ENCODE measurements at places on chromosomes 2 and 18. TPM values are rescaled to one million over a fixed set of nuclear protein-coding genes. Genes with fewer than 3 reads are reported as not detected.

Gene IL36RN
- total RNA-seq, result not detected

Gene DSG1
- total RNA-seq, result not detected

Gene RAD51AP2
- 0.30 TPM for total RNA-seq

Gene SLC4A3
- total RNA-seq, result 8.7 TPM

GRCh38 chr2:4576075-4576474 lies 872.7 kb downstream of the DCDC2C start:
- no peak for DNase-seq

DNA sequence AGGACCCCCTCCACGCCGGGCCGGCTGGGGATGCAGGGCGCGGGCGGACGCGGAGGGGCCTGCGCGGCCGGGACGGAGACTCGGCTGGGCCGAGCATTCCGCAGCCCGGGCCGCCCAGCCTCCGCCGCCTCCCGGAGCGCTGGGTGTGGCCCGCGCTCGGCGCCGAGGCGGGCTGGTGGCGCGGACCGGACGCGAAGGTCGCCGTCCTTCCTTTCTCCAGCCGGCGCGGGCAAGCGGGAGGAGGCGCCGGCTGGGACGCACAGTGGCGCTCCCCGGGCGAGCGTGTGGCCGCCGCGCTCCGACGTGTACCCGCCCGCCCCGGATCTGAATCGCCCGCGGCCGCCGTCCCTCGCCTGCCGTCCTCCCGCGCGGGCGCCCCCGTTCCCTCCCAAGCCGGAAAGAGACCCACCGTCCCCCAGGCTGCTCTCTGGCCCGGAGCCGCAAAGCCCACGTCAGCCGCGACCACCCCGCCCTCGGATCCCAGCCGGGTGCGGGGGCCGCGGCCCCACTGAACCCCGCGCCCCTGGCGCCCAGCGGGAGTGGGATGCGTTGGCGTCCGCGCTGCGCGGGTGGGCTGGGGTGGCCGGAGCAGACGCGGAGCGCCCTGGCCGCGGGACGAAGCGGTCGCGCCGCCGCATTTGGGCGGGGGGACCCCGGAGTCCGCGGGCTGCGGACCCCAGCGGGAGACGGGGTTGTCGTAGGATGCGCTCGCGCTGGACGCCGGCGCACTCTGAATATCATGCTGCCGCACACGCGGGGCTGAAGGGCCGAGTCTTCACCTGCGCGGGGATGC lies 634 bp downstream of the SPATS2L start:
- DNase-seq, result peak; percentile 38

DNA sequence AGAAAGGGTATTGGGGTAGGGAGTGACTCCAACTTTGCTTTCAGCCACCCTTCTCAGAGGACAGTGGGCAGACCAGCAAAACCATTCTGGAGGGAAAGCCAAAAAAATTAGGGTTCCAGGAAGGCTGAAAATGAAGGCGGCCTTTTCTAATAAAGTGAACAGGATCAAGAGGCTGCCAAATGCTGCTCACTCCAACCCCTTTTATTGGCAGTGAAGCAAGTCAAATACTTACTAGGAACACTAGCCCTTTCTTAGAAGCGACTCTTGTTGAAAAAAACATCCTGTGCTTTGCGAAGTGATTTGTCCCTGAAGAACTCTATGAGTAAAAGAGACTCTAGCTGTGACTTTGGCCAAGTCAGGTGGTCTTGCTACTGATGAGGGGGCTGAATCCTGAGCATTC lies 83.6 kb upstream of the CYP1B1 start:
- no peak for DNase-seq

- no peak for DNase-seq
Measured at GRCh38 chr2:101337877-101338276, 29.4 kb upstream of the RNF149 start.

DNA sequence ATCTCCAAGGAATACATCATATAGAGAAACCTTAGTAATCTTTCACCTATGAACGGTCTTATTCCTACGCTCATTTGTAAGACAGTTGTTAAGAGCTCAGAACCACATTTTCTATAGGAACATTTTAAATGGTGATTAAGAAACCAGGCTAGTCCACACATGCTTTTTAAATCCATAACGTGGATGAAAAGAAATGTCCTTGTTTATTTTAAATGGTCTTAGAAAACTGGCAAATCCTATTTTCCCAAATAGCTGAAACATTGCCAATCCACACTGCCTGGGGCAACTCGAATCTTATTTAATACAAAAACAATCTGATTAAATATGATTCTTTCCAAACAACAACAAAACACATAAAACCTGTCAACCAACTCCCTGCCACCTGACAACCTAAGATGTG lies 23.7 kb downstream of the METTL8 start:
- no peak for DNase-seq

GRCh38 chr18:57635003-57635822 lies 13.6 kb upstream of the NARS1 start:
- no peak for DNase-seq

DNA sequence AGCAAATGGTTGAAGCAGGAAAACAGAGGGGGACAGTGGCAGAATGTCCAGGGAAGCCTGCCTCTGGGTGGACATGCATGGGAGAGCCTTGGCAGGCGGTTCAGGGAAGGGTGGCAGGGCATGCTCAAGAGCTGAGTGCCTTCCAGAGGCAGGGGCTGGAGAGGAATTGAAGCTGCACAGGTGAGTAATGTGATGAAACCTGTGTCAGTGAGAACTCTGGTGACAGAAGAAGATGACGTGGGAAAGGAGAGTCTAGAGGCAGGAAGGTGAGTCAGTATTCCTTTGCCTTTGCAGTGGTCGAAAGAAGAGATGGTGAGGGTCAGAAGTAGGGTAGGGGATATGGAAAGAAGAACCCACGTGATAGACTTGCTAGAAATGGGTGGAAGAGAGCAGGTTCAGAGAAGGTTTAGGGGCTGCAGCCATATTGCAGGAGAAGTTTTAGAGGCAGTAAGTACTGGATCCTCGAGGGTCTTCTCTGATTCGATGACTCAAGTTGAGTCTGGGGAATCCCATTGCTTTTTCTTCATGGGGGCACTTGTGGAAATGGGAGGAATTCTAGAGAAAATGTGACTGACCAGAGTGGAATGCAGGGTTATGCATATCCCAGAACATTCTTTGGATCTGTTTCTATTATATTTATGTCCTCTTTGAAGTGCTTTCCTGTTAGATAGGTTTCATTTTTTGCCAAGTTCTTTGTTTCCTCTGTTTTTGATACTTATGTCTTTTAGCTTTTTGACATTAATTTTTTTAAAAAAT lies 37.4 kb downstream of the TMEM87B start:
- DNase-seq, result no peak

- no peak for DNase-seq
Measured at GRCh38 chr2:119463136-119463535, 31.5 kb downstream of the TMEM37 start.

DNA sequence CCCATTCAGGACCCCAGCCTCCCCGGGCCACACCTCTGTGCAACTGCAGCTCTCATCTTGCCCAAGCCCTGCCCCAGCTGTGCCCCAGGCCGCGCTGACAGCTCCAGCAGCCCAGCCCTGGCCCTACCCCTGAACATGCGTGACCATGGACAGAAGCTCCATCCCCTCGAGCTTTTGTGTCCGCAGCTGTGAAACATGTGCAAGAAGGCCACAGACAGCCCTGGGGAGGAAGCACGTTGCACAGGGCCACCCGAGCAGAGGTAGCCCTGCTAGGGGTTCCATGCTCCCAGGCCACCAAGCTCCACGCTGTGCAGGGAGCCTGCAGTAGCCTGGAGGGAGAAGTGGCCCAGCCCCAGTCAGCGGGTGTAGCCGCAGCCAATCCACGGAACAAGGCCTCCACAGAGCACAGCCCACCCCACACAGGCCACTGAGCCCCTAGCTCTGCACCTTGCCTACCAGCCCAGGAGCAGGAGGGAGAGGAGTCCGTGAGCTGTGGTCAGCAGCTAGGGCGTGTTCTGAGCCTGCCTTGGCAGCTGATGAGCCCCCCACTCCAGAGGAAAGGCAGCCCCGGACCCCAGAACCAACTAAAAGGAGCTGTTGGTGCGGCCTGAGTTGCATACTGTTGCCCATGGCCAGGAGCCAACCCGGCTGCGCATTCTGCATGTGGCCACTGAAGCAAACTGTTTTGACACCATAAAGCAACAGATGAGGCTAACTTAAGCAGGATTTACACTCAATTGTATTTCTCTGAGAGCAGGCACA lies 184.0 kb downstream of the SEPTIN10 start:
- DNase-seq, result no peak

DNA sequence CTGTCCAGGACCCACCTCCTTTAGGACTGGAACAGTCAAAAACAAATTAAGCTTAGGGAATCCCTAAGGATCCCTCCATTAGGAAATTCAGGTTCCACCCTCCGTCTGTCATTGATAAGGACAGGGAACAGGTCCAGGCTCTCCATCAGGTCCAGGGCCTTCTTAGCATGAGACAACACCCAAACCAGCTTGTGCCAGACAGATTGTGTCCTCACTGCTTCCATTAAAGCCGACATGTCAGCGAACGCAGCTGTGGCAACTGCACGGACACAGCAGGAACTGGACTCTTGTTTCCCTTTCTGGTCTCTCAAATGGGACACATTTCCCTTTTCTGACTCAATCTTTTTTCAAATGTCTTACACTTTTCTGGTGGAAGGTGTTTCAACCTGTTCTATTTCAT lies 81.4 kb downstream of the BCL11A start:
- DNase-seq, result no peak

GRCh38 chr18:39491408-39491807 lies 1925.8 kb upstream of the CELF4 start:
- DNase-seq, result no peak

GRCh38 chr2:175180701-175181103 lies 808 bp downstream of the ATP5MC3 start:
- peak; percentile 24 for DNase-seq

- DNase-seq, result no peak
Measured at GRCh38 chr2:68512966-68513365, 45.6 kb downstream of the APLF start.

DNA sequence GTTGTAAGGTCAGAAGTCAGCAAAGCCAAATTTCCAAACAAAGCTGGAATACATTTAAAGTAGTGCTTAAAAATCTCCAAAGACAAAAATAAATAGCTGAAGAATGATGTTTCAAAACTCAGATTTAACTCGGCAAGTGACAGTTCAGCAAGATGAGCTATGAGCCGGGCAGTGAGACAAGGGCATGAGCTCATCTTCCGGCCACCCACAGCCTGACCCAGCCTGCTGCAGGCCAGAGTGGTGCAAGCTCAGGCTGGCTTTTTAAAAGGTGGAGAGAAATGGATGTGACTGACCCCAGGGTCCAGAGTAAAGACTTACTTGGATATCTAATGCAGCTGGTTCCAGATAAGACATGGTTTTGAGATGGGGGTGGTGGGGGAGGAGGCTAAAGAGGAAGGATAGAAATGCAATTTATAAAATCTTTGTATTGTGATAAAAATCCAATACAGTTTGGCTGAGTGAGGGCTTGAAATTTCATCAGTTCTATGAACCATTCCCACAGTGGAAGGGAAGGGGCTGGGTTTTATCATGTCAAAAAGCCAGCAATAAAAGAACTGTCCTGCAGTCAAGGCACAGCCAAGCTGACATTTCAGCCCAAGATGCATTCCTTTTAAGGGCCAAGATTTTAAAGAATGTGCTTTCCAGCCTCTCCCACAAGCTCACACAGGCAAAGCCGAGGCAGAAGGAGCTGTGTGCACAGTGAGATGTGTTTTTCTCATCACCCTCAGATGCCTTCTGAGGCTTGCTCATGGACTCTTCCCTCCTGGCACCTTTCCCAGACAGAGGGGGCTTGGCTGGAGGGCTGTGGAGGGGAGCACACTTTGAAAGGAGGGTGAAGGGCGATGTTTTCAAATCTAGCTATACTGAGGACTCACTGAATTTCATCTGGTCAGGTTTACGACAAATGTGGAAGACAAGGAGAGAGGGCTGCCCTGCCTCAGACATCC lies 97.9 kb upstream of the KLHL29 start:
- DNase-seq, result no peak
